Mucosa of gallbladder (tissue), 1 donor: ENCODE measurements at places on chromosomes 13 and 19. TPM values are rescaled to one million over a fixed set of nuclear protein-coding genes. Genes with fewer than 3 reads are reported as not detected.

DNA sequence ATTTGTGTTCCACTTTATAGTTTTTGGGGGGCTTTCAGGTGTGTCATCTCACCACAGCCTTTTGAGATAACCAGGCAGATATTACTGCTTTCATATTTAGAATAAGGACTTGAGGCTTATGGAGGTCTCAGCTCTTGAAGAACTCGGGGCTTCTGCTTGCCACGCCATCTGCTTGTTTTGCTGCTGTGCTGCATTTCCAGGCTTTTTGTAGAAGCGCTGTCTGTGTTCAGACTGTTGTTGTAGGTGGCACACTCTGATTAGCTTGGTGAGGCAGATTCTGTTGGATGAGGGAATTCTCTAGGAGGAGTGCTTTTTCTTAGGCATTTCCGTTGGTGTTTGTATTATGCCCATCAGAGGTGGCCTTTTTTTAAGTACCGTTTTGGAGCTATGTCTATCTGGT, 57.2 kb downstream of the WASF3 start:
- no peak for DNase-seq

DNA sequence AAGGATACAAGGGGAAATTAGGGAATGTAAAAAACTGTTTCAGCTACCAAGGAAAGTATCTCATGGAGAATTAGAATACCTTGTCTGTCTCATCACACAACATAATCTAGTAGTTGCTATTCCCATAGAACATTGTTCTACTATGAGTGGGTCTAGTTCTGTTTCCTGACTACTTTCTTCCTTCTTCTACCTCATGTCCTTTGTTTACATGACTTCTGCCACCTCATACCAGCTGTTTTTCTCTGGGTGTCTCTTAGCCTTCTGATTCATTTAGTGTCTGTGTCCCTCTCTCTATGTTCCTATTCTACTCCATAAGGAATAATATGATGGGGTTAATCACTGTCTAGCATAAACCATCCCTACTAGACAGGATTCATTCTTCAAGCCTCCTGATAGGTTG, 887.3 kb downstream of the DIAPH3 start:
- DNase-seq, result no peak

GRCh38 chr13:111947026-111947810, 119.7 kb upstream of the SOX1 start:
- DNase-seq, result no peak

GRCh38 chr13:29835280-29836061, 14.9 kb downstream of the UBL3 start:
- no peak for DNase-seq

GRCh38 chr19:18045307-18046050, 37.5 kb downstream of the ARRDC2 start:
- DNase-seq, result no peak

GRCh38 chr13:19345158-19345557, 163.5 kb upstream of the TUBA3C start:
- no peak for DNase-seq

GRCh38 chr13:61415058-61415721, 459 bp downstream of the PCDH20 start:
- DNase-seq, result no peak

- DNase-seq, result no peak
Measured at GRCh38 chr13:100984085-100984705, 309.6 kb upstream of the TMTC4 start.

DNA sequence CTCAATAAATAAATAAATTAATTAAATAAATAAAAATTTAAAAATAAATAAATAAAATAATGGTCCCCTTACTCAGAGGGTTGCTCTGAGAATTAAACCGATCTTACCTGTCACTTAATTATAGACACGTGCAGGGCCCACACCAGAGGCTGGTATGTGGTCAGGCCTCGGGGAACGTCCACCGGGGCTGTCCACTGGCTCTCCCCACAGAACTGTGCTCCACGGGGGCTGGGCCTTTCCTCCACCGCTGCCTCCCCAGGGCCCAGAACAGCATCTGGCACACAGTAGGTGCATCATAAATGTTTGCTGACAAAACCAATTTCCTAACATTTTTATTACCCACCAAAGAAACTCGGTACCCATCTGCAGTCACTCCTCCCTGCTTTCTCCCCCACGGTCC, 69.2 kb downstream of the CEBPG start:
- no peak for DNase-seq

GRCh38 chr13:48175185-48175584, 57.8 kb upstream of the ITM2B start:
- no peak for DNase-seq

GRCh38 chr13:94673851-94674250, 38.5 kb downstream of the SOX21 start:
- no peak for DNase-seq

DNA sequence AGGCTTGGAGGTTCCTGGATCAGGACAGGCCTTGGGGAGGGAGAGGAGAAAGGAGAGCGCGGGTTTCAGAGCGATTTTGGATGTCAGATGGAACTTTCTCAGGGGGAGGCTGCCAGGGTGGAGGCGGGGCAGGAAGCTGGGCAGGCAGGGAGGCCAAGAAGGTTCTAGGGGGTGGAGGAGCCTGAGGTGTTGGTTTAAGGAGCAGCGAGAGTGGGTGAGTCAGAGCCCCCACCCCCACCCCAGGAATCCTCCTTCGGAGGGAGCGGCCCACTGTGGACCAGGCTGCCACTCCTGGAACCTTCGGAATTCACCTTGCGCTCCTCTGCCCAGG, 15.9 kb upstream of the NOP53 start:
- peak; percentile 58 for DNase-seq

DNA sequence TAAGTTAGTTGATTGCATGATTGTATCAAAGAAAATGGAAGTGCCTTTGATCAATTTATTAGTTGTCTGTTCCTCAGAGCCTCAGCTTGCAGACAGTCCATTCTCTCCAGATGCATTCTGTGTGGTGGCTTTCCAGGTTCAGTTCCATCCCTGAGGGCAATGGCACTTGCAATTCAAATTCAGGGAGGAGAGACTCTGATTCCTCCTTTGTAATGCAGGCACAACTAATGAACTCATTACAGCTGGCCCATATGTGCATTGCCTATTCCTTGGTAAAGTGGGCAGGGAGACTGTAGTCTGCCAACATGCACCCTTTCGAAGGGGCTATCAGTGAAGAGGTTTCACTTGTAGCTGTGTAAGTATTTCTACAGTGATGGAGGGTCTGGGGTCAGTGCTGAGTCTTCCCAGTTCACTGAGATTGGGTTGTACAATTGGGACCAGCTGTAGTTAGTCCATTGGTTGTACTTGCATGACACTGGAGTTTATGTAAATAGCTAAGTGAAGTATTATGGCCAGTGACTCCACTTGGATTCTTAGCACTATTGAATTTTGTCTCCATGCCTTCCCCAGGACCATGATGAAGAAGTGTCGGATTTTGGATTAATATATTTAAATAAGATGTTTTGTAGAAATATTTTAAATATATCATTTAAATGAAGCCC, 401.7 kb downstream of the GPC6 start:
- no peak for DNase-seq

GRCh38 chr13:75694722-75695121, 58.6 kb downstream of the LMO7 start:
- DNase-seq, result peak; percentile 27

DNA sequence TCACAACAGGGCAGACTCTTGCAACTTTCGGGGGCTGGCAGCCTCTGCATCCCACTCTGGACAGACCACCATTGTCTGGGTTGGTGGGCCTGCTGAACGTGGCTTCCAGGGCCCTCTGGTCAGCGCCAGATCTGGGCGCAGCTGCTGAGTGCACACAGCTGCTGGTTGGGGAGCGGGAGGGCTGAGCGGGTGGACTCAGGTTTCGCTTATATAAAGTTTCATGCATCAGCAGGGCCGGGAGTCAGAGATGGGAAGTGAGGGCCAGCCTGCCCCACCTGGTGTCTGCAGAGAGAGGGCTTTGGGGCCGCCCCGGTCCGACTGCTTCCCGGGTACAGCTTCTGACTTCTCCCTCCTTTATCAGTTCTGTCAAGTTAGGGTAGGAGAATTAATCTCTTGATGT, 6.9 kb downstream of the ARHGEF7 start:
- DNase-seq, result no peak

GRCh38 chr13:30710442-30710841, 24.9 kb upstream of the ALOX5AP start:
- DNase-seq, result no peak

GRCh38 chr13:40223585-40223984, 442.9 kb downstream of the FOXO1 start:
- DNase-seq, result no peak

DNA sequence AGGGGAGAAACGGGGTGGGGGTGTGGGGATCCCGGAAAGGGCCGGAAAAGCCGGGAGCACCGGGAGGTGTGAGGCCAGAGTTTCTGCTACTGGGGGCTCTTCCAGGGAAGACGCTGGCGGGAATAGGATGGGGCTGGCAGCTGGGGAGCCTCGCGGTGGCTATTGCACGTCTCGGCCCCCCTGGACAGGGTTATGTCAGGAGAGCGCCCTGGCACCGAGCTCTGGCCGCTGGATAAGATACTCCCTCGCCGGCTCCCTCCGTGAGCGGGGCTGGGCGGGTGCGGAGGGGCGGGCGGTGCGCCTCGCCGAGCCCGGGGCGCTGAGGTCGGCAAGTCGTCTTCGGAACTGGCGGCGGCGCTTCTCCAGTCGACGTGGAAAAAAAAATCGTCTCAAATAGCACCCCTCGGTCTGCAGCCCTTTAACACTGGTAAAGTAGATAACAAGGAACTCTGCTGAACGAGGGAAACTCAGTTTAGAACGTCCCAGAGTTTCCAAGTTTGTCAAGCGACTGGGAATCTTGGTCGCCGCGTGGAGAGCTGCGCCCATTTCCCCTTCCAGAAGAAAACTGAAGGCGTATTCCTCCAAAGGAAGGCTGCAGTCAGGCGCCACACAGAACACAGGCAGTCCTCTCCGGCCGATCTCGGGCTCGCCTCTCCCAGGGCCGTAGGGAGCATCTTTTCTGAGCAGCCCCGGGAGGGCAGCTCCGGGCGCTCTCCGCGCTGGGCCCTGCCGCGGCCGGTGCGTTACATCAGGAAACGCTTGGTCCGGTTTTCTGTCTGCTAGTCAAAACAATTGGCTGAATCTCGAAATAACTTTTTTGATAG, 115.1 kb downstream of the KCNRG start:
- no peak for DNase-seq

DNA sequence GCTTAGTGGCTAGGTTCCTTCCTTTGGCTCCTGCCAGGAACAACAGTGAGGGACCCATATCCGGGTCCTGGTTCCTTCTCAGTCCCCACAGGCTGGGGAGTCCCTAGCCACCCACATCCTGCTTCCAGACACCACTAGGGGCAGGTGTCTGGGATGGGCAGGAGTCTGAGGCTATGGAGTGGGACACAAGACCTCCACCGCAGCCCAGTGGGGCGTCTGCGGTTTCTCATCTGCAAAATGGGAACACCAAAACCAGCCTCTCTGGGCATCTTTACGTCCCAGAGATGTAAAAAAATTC, 879 bp upstream of the FCGBP start:
- no peak for DNase-seq

GRCh38 chr19:49425922-49426592, 869 bp downstream of the GFY start:
- DNase-seq, result no peak

- DNase-seq, result no peak
Measured at GRCh38 chr13:20389696-20390525, 135.7 kb downstream of the CRYL1 start.

- no peak for DNase-seq
Measured at GRCh38 chr19:35578707-35579106, 7.3 kb upstream of the PMIS2 start.

GRCh38 chr13:41244556-41244955, 18.8 kb downstream of the MTRF1 start:
- no peak for DNase-seq

DNA sequence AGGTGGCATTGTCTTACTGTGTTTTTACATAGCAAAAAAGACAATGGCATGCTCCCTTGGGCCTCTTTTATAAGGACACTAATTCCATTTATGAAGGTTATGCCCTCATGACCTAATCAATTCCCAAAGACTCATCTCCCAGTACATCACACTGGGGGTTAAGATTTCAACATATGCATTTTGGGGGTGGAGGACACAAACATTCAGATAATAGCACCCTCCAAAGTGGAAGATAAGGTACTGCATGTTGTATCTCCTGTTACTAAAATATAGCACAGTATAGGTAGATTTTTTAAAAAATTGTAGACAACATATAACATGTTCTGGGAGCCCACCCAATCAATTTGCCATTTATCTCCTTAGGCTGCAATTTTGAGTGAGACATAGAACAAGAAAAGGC, 221.2 kb downstream of the LIG4 start:
- no peak for DNase-seq

DNA sequence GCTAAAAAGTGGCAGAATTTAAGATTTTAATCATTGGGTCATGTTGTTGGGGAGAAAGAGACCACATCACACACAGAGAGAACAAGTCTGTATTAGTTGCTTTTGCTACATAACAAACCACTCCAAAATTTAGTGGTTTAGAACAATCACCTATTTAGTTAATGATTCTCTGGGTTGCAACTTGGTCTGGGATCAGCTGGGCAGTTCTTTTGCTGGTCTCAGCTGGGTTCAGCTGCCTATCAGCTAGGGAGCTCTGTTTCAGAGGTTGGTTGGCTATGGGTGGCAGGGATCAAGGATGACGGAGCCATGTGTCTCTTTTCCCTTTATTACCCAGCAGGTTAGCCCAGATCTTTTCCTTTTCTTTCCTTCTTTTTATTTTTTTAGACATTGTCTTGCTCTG, 8.9 kb downstream of the PINLYP start:
- no peak for DNase-seq

DNA sequence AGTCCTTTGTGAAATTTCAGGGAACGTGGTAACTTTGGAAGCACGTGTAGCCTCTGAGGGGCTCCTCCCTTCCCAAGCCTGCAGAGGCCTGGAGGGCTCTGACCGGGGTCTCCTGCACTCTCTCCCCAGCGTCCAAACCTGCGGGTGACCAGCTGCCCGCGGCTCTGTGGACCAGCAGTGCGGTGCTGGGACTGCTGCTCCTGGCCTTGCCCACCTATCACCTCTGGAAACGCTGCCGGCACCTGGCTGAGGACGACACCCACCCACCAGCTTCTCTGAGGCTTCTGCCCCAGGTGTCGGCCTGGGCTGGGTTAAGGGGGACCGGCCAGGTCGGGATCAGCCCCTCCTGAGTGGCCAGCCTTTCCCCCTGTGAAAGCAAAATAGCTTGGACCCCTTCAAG, 2.7 kb upstream of the TPGS1 start:
- DNase-seq, result no peak

GRCh38 chr13:95317039-95317989, 16.1 kb upstream of the ABCC4 start:
- DNase-seq, result no peak

The KLK4 gene
- not detected for total RNA-seq

The TEKTIP1 gene
- total RNA-seq, result 10.3 TPM

The YJEFN3 gene
- 8.9 TPM for total RNA-seq

The ZNF253 gene
- total RNA-seq, result 16.0 TPM

The CCDC70 gene
- total RNA-seq, result not detected

The LRRC4B gene
- 3.5 TPM for total RNA-seq

The WDR88 gene
- total RNA-seq, result not detected

The SLC8A2 gene
- 5.1 TPM for total RNA-seq

The LYPD5 gene
- total RNA-seq, result 1.6 TPM

The FAM216B gene
- not detected for total RNA-seq

The DCT gene
- 0.55 TPM for total RNA-seq

The KLK14 gene
- total RNA-seq, result 0.63 TPM

The PRTN3 gene
- total RNA-seq, result not detected

The NPAS1 gene
- 0.40 TPM for total RNA-seq

The CEACAM4 gene
- 0.35 TPM for total RNA-seq

The FAM83E gene
- total RNA-seq, result 143 TPM

The KLK10 gene
- total RNA-seq, result 42.8 TPM

The IL11 gene
- 0.69 TPM for total RNA-seq
